Urinary bladder (tissue), 4 donors: ENCODE measurements at places on chromosomes 1 and 21. TPM values are rescaled to one million over a fixed set of nuclear protein-coding genes. Genes with fewer than 3 reads are reported as not detected.
A peak's percentile ranks its signal among the peaks of the same experiment; 100 is the strongest.

Gene AUNIP
- total RNA-seq: 1.4 TPM

Gene SPOCD1
- total RNA-seq: 0.90 TPM

Gene WNT9A
- total RNA-seq: 2.7 TPM

Gene CD244
- total RNA-seq: 0.21 TPM

DNA sequence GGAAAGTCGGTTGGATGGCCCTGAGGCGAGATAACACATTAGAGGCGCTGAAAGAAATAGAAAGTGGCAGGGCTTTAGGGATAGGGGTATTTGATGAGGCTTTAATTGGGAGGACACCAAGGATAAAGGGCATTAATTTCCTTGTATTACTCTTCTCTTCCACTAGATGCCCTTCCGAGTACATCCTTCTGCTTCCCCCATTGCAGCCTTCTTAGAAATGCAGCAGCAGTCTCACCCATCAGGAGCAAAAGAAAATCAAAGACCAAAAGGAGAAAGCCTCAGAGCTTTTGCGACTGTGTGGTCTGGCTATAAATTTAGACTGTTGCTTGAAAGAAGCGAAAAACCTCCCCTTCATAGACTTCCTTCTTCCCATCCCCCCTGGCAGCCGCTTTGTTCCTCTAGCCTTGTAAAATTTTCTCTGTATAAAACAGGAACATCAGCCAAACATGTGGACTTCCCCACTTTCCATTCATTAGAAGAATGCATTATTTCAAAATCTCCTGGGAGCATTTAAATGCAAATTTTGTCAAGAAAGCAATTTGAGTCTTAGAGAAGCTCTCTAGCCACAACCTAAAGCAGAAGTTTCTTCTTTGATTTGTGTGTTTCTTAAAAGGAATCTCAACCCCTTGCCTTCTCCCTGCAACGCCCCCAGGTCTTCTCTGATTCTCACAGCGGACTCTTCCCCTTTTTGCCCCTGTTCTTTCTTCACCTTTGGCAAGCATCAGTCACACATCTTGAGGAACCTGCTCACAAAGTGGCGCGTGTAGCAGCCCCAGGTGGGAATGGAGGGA lies 76.6 kb downstream of the NDUFS5 start:
- peak; percentile 85 for DNase-seq

DNA sequence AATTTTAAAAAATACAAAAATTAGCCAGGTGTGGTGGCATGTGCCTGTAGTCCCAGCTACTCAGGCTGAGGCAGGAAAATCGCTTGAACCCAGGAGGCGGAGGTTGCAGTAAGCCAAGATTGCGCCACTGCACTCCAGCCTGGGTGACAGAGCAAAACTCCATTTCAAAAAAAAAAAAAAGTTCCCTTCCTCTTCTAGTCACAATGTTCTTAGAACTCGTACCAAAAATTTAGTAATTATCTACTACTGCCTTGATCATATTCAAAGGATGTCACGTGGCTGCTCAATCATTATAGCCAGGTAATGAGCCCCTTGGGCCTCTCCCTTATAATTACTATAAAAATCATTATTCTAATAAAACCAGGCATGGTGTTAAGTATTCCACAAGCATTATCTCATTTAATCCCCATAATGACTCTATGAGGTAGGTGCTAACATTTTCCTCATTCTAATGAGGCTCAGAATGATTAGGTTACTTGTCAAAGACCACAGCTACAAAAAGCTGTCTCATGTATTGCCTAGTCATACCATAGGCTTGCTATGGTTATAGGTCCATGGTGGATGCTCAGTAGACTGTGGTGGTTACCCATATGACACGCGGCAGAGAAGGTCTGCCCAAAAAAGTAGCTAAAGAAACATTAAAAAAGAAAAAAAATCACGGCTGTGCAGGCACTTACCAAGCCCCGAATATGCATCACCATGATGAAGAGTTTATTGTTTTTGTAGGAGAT lies 15.5 kb upstream of the PPP1R15B start:
- no peak for DNase-seq

DNA sequence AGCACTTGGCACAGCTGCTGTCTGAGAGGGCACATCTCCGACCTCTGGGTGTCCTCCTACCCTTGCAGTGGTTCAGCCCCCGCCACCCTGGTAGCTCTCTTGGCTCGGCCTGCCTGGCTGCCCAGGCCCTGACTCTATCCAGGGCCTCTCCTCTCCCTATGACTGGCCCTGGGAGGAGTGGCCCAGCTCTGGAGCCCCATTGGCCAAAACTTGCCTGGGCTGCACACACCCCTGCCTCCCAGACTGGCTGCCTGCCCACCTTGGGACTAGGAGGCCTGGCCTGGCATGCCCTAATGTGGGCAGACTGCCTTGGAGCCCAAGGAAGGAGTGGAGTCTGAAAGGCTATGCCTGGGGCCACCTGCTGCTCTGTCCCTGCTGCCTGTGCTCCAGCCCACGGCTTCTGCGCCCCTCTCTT lies 33.6 kb downstream of the ACOT11 start:
- DNase-seq: no peak

GRCh38 chr1:79603843-79604242 lies 597.3 kb upstream of the ADGRL4 start:
- DNase-seq: no peak

GRCh38 chr1:156076609-156077429 lies 5.4 kb downstream of the MEX3A start:
- DNase-seq: no peak

DNA sequence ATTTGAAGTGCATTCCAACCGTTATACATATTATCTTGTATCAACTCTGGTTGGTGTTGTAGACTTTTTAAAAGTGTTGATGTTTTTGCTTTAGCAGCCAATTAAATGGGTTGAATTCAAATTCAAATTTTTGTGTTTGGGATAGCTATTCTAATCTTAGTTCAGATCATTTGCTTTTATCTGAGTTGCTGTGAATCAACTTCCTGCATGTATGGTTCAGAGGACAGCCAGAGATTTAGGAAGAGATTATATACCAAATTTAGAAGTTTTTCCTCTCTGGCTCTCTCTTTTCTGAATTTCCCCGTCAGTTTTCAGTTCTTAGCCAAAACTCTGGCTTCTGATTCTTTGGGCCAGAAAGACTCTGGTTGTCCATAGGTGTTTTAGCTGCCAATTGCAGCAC lies 415.5 kb downstream of the NUF2 start:
- no peak for DNase-seq
